NCI-H1105 (cell line): ENCODE measurements at places on chromosomes 13 and 19.

- DNase-seq = no peak
Measured at GRCh38 chr19:54871696-54872095, 2.3 kb upstream of the FCAR start.

GRCh38 chr19:31513841-31514240 is 164.6 kb upstream of the TSHZ3 start:
- no peak for DNase-seq

DNA sequence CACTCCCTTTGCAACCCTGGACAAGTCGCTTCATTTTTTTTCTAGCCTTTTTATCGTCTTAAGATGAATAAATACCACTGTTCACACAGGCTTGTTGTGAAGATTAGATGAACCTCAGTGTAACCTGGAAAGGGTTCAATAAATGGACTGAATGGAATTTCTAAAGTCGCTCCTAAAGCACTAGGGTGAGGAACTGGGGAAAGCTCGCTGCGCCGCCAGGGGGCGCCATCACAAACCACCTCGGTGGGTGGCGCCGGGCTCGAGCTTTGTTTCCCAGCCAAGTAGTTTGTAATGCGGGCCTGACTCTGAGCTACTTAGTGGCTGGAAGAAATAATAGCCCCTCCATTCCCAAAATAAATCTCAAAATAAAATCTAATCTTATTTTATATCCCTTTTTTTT is 2.2 kb upstream of the CEACAM6 start:
- peak; percentile 78 for DNase-seq

- peak; percentile 85 for DNase-seq
Measured at GRCh38 chr19:37931881-37932655, 25.1 kb downstream of the SIPA1L3 start.

DNA sequence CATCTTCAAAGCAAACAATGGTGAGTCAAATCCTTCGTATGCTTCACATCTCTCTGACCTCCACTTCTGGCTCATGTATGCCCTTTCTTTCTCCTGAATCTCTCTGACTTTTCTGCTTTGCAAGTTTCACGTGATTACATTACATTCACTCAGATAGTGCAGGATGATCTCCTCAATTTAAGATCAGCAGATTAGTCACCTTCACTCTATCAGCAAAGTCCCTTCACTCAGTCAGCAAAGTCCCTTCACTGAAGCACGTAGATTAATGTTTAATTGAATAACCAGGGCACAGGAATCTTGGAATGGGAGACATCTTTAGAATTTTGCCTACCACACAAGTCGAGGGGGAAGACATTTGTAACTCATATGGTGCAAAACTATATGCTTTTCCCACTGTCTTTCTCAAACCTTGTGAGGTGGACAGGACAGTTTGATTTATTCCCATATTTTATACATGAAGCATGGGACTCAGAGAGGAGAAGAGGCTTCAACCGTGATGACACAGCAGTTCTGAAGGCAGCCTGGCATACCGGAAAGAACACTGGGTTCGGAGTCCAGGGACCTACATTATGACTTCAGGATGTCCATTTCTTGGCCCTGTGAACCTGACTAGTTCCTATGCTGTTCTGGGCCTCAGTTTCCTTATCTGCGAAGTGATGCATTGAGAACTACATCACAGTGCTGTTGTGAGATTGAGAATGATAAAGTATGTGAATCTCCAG is 23.3 kb downstream of the SIGLECL1 start:
- no peak for DNase-seq

- DNase-seq = peak; percentile 75
Measured at GRCh38 chr13:109785141-109785891, 1.1 kb downstream of the IRS2 start.

DNA sequence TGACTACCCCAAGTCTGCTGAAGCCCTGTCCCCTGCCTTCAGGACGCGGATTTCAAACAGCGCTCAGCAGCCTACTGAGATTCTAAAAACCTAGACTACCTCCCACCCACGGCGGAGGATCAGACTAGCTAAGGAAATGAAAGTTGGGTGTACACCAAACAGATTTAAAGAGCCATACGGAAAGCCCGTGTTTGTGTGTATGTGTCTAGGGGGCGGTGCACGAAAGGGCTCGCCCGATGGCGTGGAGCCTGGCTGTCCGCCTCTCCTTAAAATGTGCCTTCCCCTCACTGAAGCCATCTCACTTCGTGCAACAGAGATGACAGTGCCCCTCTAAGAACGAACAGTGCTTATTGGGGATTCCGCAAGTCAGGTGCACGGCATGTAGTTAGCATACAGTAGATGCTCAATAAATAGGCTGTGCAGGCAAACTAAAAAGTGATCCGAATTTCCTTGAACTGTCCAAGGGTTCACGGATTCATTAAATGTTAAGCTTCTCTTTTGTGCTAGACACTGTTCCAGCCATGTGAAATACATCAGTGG is 639 bp downstream of the LENG1 start:
- no peak for DNase-seq

DNA sequence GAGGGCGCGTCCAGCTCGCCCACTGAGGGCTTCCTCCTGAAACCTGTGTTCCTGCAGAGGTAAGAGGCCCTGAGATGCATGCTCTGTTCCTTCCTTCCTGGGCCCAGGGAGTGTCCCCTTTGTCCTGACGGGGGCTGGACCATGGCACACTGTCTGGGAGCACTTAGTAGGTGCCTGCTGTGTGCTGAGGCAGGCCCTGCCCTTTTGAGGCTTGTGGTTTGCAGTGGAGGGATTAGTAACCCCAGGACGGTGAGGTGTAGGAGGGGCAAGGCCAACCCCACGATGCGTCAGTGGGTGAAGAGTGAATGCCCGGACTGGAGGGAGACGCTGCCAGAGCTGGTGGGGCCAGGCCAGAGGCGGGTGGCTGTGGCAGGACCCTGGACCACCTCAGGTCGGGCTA is 11.2 kb upstream of the F2RL3 start:
- no peak for DNase-seq

DNA sequence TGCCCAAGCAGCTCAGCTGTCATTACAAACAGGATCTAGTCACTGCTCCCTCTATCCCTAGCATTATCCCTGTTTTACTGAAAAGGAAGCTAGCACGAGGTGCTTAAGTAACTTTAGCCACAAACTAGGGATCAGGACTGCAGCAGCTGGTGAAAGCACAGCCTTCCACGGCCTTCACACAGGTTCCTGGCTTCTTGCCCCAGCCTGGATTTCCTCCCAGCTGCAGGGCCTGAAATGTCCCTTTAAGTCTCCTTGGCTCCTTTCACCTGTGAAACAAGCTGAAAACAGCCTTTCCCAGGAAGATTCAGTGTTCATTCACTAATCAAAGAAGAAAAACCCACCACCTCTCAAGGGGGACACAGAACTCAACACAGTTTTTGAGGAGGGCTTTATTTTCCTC is 754.5 kb downstream of the DIAPH3 start:
- peak; percentile 83 for DNase-seq

DNA sequence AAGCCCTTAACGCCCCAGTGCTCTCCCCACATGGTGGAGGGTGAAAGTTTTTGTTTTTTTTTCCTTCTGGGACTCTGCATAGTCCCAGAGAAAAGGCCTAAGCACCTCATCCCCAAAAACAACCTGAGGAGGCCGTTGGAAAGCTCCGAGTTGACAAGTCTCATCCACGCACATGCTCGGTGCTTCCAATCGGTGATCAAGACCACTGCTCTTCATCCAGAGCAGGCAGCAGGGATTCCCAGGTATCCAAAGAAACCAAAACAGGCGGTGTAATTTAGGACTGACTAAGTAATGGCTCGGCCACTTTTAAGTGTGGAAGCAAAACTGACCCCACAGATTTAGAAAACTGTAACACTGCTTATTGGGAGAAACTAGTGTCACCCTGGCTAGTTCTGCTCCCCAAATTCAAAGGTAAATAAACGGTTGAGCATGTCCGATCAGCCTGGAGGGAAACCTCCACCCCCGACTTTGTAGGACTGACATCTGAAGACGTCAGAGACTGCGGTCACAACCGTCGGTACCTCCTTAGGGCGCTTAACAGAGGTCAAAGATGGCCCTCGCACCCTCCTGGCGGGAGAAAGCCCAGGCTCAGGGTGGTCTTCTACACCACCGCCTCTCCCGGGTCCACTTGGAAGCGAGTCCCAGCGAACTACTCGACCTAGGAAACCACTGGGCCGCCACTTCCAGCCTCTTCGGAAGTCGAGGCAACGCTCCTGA is 997 bp upstream of the ZNF446 start:
- DNase-seq = no peak

DNA sequence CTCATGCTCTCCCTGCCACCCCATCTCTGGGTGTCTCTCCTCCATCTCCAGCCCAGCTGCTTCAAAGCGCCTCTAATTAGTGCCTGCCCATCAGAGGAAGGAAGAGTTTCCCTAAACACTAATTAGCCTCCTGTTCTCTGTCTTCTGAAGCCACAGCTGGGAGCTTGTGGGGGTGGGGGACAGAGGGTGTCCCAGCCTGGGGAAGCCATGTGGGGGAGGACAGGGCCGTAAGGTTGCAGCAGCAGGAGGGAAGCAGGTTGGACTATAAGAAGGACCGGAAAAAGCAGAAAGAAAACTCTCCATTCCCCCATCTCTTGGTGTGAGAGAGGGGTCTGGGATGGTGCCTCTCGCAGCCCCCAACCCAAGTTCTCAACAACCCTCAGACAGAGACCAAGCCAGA is 26.2 kb downstream of the SLC8A2 start:
- DNase-seq = no peak

DNA sequence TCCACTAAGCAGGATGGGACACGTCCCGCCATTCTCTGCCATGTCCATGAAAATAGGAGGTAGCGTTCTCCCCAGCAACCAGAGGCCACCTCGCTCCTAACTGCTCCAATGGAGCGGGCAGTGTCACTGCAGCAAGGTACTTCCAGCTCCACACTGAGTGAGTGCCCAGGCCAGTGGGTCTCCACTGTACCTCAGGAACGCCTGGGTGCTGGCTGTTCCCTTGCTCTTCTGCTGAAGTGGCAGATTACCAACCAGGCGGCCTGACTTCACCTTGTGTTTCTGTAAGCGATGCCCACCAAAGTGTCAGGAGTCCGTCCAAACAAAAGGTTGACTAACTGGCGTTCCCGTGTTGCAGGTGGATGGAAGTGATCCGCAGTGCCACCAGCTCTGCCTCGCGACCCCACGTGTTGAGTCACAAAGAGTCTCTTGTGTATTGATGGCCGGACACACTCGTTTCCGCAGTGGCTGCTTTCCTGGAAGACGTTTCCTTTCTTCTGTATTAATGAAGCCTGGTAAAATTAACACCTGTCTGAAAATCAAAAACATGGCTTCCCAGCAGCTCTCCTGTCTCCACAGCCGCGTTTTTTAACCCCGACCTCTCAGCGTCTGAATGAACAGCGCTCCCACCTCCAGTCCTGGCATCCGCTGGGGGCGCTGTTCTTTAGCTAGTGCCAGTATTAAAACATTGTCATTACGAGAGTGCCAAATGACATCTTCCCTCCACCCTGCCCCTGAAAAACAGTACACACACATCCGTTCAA is 128.8 kb downstream of the STK24 start:
- no peak for DNase-seq

DNA sequence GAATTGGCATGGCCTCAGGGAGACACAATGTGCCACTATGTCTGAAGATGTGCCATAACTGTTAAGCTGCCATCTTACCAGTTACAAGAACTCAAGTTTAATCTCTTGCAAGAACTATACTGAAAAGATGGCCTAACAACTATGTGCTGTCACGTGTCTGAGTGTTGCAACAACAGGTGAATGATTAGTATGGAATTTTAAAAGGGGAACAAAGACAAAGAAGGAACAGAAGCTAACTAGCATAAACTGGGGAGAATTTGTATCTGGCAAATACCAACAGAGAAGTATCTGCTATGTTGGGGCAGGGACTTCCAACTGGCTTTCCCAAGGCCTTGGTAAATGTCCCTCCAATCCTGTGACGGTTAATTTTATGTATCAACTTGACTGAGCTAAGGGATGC is 11.5 kb upstream of the ACOD1 start:
- DNase-seq = no peak

DNA sequence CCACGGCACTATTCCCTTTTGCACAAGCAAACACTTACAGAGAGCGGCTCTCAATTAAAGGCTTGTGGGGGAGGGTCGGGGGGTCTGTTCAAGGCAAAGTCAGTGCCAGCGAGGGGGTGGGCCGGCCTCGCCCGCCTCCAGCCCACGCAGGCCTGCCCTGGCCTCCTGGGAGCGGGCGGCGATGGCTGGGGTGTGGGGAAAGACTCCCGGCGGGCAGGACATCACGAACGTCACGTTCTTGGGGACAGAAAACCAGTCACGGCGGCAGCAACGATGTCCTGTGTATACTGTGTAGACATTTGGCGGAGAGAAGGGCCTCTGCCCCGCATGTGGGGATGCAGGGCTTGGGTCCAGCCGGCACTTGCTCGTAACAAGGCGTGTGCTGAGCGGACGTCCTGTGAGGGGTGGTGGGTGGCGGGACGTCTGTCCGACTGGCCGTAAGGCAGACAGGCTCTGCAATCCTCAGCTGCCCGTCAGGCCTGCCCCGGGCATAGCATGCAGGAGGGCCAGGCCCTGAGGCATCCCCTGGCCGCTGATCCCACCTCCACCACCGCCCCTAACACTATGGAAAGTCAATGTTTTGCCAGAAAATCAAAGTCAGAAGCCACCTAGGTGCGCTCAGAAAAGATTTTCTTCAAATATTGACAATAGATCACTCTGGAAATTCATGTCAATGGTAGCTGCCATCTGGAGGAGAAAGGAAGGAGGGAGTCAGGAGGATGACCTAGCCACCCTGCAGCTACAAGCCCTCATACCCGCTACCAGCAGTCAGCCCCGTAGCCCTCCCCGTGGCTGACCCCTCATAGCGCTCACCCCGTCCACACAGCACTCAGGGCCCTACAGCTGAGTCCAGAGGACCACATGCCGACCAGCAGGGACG is 5.8 kb upstream of the EPHX3 start:
- no peak for DNase-seq

- DNase-seq = no peak
Measured at GRCh38 chr19:42290523-42291434, 11.2 kb upstream of the PRR19 start.

- no peak for DNase-seq
Measured at GRCh38 chr19:44687888-44688287, 11.1 kb upstream of the CEACAM16 start.

DNA sequence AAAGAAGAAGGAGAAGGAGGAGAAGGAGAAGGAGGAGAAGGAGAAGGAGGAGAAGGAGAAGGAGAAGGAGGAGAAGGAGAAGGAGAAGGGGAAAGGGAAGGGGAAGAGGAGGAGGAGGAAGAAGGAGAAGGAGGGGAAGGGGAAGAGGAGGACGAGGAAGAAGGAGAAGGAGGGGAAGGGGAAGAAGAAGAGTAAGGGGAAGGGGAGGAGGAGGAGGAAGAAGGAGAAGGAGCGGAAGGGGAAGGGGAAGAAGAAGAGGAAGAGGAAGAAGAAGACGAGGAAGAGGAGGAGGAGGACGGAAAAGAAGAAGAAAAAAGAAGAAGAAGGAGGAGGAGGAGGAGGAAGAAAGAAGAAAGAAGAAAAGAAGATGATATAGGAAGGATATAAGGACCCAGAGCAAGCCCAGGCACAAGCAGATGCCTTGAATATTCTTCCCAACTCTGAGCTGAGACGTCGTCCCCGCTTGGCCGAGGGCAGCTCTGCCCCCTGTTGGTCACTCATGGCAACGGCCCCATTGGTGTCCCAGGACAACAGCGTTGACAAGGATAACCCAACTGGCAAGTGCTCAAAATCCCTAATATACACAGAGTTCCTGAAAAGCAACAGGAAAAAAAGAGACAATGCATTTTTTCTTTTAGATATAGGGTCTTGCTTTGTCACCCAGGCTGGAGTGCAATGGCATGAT is 30.6 kb upstream of the IGSF23 start:
- DNase-seq = no peak

GRCh38 chr19:3465552-3465951 is 14.8 kb downstream of the SMIM24 start:
- no peak for DNase-seq

GRCh38 chr13:99007414-99007986 is 29.6 kb upstream of the DOCK9 start:
- DNase-seq = no peak

- DNase-seq = no peak
Measured at GRCh38 chr19:14317157-14317556, 64.1 kb upstream of the ADGRE5 start.
